Glutamatergic neuron (in vitro differentiated cells): ENCODE measurements at places on chromosomes 3 and 15. TPM values are rescaled to one million over a fixed set of nuclear protein-coding genes. Genes with fewer than 3 reads are reported as not detected.

Gene TGM5
- total RNA-seq, result not detected

Gene PLCB2
- 2.6 TPM for total RNA-seq

Gene SLC28A2
- not detected for total RNA-seq

Gene EIF2A
- total RNA-seq, result 72.3 TPM

Gene CCDC39
- total RNA-seq, result not detected

Gene KCNH8
- total RNA-seq, result 30.9 TPM

Gene LEKR1
- total RNA-seq, result 0.56 TPM

Gene WDR72
- 1.1 TPM for total RNA-seq

Gene CD200
- total RNA-seq, result 67.9 TPM

Gene ARGFX
- total RNA-seq, result not detected

Gene SLC2A2
- total RNA-seq, result not detected

Gene CIB1
- total RNA-seq, result 8.0 TPM

Gene MST1
- total RNA-seq, result 23.4 TPM

Gene GPR176
- 15.9 TPM for total RNA-seq

Gene STRIT1
- not detected for total RNA-seq

Gene SH3GL3
- total RNA-seq, result 2.8 TPM

Gene GPR160
- total RNA-seq, result not detected

Gene DZIP3
- total RNA-seq, result 44.3 TPM

Gene WDR93
- not detected for total RNA-seq

Gene TRIM59
- total RNA-seq, result 10.1 TPM

Gene TRIM42
- not detected for total RNA-seq

Gene POLR2H
- 48.1 TPM for total RNA-seq

Gene CFAP92
- total RNA-seq, result 0.15 TPM

Gene TNFSF10
- not detected for total RNA-seq

Gene PTPN23
- 71.0 TPM for total RNA-seq

Gene BHLHE40
- 0.22 TPM for total RNA-seq

Gene CCR4
- not detected for total RNA-seq

Gene KLHL24
- 152 TPM for total RNA-seq

Gene BCL2A1
- not detected for total RNA-seq

Gene CNTN4
- total RNA-seq, result 23.0 TPM

Gene TGFBR2
- 0.96 TPM for total RNA-seq

Gene PCOLCE2
- 33.4 TPM for total RNA-seq

Gene PTH1R
- total RNA-seq, result 0.29 TPM

Gene MEIS2
- 6.0 TPM for total RNA-seq

Gene CD200R1L
- not detected for total RNA-seq

Gene NR1I2
- not detected for total RNA-seq

Gene GHSR
- not detected for total RNA-seq

Gene PLSCR5
- not detected for total RNA-seq

Gene FETUB
- total RNA-seq, result not detected

Gene RAB27A
- 4.9 TPM for total RNA-seq

Gene ITIH1
- not detected for total RNA-seq

Gene MYZAP
- total RNA-seq, result not detected

Gene UROC1
- total RNA-seq, result not detected

Gene RAD51
- 5.0 TPM for total RNA-seq

Gene C2CD4A
- 0.20 TPM for total RNA-seq

Gene P2RY14
- not detected for total RNA-seq

Gene UBE2E1
- 74.2 TPM for total RNA-seq

Gene HTR3E
- not detected for total RNA-seq

Gene RASL12
- 0.44 TPM for total RNA-seq

Gene TMEM212
- not detected for total RNA-seq

Gene MYRIP
- total RNA-seq, result 1.8 TPM

Gene EPHA6
- total RNA-seq, result 9.0 TPM

Gene CCK
- total RNA-seq, result not detected

Gene SNX22
- total RNA-seq, result 4.6 TPM

Gene ITIH3
- total RNA-seq, result not detected

Gene ANKRD63
- total RNA-seq, result not detected

Gene ITIH4
- total RNA-seq, result 8.0 TPM
